CD14-positive monocyte (primary cell): ENCODE measurements at places on chromosomes 5 and 9. TPM values are rescaled to one million over a fixed set of nuclear protein-coding genes. Genes with fewer than 3 reads are reported as not detected.

Gene CBY3
- not detected in 2 replicates for polyA plus RNA-seq

Gene LCN9
- polyA plus RNA-seq, result not detected

DNA sequence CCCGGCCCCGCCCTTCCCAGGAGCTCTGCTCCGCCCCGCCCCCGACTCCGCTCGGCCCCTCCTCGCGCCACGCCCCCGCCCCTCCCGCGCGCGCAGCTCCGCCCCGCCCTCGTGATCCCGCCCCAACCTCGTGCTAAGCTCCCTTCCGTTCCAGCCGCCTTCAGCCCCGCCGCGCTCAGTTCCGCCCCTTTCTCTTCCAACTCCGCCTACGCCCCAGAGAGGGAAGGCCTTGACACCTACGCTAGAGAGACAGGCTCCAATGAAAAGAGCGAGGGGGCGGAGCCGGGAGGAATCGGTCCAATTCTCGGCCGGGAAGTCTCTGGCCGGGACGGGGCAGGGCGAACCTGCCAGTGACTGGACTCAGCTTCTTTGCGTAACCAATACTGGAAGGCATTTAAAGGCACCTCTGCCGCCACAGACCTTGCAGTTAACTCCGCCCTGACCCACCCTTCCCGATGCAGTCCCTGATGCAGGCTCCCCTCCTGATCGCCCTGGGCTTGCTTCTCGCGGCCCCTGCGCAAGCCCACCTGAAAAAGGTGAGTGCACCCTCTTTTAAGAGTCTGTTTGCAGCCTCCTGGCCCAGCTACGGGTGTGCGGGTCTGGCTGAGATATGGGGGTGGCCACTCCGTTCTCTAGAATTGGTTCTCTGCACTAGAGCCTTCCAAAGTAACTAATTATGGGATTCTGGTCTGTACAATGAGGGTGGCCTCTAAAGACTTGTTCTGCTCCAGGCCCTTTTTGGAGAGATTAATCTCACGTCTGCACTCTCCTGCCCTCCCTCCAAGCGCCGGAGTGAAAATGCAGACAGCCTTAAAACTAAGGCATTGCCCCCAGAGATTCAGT is at the start of gene GM2A:
TSS of gene GM2A (plus strand) at position 424 of the 843 bp plus-strand sequence. CDS start at position 456, 32 bp downstream.
- peak; percentile 100 for DNase-seq

DNA sequence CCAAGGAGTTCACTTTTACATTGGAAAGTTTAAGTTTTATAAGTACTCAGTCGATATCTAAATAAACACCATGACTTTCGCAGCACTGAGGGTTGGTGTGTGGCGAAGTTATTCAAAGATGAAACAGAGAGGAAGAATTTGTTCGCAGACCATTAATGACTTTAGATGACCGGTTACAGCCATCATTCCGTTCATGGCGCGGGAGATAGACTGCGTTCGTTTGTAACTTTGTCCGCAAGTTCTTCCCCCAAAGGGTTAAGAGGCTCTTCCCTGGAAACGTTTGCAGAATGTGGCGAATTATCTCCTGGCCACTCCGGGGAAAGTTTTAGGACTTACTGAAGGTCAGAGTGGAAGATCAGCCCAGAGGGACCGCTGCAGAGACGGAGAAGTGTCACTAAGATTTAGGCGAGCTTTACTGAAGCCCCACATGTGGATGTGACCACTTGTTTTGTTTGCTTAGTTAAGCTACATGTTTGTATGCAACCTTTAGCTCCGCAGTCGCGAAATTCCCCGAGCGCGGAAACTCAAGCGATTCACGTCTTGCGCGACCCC is 2.2 kb upstream of the FOXD1 start:
- DNase-seq, result no peak

DNA sequence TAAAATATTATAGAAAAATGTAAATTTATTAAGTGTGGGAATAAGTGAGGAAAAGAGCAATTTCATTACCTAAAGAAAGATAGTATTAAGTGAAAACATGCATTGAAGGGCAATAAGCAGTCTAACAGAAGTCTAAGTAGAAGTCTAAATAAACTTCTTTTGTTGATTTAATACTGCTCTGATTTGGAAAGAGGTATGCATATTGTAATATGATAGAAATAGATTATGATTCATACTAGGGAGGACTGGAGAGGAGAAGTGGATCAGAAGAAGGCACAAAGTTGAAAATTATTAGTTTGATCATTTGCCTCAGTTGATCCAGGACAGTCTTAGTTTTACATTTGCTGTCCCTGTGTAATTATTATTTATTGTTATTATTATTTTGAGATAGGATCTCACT is 6.6 kb upstream of the ERBIN start:
- no peak for DNase-seq

- peak; percentile 84 for DNase-seq
Observed at GRCh38 chr9:86069206-86069869, 30.0 kb downstream of the GOLM1 start.

- no peak for DNase-seq
Observed at GRCh38 chr9:34741628-34742027, 31.7 kb upstream of the CCL21 start.

- no peak for DNase-seq
Observed at GRCh38 chr5:123092696-123093095, 3.7 kb downstream of the PRDM6 start.

DNA sequence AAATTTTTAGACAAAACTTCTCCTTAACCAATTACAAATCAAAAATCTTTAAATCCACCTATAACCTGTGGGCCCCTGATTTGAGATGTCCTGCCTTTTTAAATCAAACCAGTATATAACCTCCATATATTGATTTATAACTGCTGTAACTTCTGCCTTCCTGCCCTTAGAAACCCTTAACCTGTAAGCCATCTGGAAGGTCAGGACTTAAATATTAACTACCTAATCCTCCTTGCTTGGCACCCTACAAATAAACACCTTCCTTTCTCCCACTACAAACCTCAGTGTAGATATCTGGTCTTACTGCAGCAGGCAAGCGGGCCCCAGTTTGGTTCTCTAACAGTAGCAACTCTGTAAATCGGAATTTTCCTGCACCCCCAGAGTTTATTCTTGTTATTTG is 83.9 kb downstream of the MTREX start:
- DNase-seq, result no peak
